ENCODE measurements at places on chromosomes 16 and 17.

DNA sequence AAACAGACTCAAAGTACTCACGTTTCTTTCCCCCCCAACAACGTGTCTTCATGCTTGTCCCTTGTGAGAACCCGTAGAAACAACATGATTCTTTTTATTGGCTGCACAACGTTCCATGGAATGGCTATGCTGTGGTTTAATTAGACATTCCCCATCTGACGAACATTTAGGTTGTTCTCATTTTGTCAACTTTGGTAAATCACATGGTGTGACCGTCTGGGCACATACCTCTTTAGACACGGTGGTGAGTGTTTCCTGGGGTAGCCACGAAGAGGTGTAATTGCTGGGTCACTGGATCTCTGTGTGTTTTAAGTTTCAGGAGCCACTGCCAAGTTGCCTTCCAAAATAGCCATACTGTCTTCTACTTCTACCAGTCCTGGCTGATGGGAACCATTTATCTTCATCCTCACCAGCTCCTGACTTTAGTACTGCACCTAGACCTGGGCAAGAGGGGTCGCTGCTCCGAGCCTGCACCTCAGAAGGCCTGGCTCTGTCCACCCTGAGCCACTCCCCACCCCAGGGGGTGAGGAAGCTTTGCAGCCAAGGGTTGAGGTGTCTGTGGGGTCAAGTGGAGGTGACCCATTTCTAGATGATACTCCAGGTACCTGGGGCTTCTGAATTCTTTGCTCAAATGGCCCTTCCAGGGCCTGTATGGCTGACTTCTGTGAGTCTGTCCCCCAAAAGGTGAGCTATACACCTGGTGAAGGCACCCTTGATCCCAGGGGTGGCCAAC is 84.7 kb downstream of the IRX5 start:
- no peak for DNase-seq

DNA sequence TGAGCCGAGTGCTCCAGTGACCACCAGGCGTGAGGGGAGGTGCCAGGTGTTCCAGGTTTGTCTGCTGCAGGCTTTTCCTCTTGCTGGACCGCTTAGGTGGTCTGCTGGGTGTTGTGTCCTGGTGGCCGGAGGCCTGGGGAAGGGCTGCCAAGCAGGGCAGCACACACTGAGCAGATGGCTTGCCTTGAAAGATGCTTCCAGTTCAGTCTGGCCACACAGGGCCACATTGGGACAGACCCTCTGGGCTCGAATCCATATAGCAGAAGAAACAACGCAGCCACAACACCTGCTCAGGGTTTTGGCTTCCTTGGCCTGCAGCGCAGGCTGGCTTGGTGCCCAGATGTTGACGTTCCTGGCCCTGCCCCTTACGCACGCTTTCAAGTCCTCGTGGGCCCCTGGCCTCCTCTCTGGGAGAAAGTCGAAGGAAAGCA is 24.8 kb downstream of the GINS2 start:
- no peak for DNase-seq

- DNase-seq: no peak
These were observed 55.1 kb downstream of the ZNRF1 start for GRCh38 chr16:75053791-75054555.

GRCh38 chr17:73305845-73306836 is 5.7 kb downstream of the CDC42EP4 start:
- DNase-seq: no peak

DNA sequence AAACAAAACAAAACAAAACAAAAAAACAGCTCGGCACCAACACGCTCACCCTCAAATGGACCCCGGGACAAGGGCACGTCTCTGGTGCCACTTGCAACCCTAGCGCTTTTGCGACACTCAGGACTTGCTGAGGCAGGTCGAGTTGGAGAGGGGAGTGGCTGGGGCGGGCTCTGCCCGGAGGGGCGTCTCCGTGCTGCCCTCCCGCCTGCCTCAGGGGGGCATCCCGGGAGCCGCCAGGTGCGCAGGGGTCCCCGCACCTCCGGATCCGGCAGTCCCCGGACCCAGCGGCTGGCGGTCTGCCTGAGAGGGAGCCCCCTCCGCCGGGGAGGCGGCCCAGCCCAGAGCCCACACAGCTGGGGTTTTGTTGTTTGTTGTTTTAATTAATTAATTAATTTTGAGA is at the start of gene SLC52A1:
SLC52A1 (minus strand) TSS at position 112 of the 400 bp plus-strand sequence. CDS start 820 bp downstream, outside the sequence.
- DNase-seq: no peak

DNA sequence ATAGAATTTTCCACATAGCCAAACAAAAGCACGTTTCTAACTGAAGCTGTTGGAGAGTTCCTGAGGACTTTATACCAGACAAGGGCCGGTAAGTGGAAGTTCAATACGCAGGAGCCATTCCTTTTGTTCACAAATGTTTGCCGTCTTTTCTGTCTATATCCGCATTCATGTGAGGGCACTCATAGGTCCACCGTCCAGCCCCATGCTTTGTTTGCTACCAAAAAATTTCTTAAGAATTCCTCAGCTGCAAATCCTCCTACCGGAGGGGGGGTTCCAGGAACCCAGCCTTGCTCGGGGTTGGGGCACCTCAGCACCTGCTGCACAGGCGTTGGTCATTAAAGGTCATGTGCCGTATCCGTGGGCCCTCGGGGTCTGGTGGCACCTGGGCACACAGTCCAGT is 276.8 kb downstream of the SEC14L1 start:
- no peak for DNase-seq

GRCh38 chr17:66786107-66786506 is 48.8 kb upstream of the CACNG5 start:
- no peak for DNase-seq

DNA sequence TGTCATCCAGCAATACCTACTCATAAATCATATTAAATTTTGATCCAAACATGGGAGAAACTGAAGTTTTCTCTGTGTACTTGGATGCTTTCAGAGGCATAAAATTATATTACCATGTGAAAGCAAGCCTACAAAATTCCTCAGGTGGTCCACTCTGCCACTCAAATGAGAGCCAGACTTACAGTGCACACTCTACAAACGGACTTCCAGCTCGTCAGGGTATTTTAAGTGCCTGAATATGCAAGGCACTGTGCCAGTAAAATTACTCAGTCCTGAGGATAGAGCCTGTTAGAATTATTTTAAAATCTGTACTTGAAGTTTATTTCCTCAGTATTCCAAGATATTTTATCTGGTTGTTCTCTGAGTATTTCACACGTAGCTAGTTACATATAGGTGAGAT is 54.5 kb downstream of the TENT4B start:
- no peak for DNase-seq

- DNase-seq: no peak
These were observed 45.0 kb downstream of the ZNF652 start for GRCh38 chr17:49316889-49317675.

- no peak for DNase-seq
These were observed 29.1 kb downstream of the CRHR1 start for GRCh38 chr17:45813048-45813725.

DNA sequence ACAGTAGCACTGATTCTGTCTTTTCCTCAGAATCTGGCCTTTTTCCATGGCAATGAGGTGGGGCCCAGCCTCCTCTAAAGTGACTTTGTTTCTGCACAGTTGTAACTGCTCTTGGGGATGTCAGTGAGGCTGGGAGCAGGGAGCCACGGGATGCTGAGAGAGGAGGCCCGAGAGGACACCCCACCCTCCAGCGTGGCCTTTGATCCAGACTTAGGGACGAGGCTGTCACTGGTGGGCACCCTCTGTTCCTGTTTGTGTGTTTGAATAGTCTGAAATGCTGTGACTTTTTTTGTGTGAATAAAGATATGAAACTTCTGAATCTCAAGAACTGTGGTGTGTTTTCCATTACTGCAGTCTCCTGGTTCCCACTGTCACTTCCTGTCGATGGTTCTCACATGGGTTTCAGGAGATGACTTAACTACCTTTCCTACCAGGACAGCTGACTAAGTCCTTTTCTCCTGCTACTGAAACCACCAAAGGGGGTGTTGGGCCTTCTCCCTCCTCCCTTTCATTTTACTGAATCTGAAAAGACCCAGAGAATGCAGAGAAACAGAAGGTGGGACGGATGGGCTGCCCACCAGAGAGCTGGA is 18.6 kb downstream of the KCTD2 start:
- DNase-seq: no peak

GRCh38 chr16:11399261-11399831 is 54.1 kb downstream of the RMI2 start:
- no peak for DNase-seq

DNA sequence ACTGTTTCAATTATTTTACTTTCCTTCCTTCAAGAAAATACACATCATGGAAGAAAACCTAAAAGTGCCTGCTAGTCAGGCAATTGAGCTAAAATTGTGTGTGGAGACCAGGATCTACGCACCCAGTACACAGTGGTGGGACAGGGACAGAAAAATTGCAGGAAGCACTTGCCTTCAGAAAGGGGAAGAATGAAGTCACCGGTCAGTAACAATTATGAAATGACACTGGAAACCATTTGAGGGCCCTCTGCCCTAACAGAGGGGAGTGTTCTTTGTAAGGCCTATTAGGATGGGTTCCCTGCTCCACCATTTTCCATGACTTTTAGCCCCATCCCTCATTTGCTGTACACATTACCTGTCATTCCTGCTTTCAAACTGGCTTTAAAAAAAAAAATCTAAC is 4.5 kb upstream of the PHAF1 start:
- no peak for DNase-seq

GRCh38 chr17:45146592-45146889 is 1.7 kb upstream of the HEXIM1 start:
- no peak for DNase-seq

- DNase-seq: no peak
These were observed 53.1 kb downstream of the CFDP1 start for GRCh38 chr16:75379911-75380847.

- DNase-seq: no peak
These were observed 28.5 kb downstream of the IL21R start for GRCh38 chr16:27430512-27430911.

- no peak for DNase-seq
These were observed 7.2 kb downstream of the KRT38 start for GRCh38 chr17:41433586-41433985.

DNA sequence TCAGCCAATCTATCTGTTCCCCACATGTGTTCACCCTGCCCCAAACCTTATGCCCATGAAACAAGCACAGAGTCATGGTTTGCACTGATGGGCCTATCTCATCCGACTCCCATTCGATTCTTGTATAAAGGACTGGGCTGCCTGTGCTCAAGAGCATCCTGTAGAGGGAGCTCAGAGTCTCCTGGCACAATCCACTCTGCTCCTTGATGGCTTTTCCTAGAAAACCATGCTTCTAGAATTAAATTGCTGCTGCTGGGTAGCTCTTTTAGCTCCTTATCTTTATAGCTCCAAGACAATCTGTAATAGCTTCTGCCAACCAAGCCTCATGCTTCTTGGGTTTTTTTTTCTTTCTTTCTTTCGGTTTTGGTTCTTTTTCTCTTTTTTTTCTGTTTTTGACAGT is 9.7 kb downstream of the ZNF19 start:
- DNase-seq: no peak

DNA sequence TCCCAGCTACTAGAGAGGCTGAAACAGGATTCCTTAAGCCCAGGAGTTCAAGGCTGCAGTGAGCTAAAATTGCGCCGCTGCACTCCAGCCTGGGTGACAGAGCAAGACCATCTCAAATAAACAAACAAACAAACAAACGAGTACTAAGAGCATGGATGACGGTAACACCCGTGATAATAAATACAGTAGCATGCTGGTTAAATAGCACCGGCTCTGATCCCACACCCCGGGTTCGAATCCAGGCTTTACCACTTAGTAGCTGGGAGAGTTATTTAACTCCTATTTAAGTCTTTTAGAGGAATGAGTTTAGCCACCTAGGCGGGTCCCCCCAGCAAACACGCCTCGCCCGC is 301 bp upstream of the METTL22 start:
- DNase-seq: no peak

- DNase-seq: no peak
These were observed 7.5 kb downstream of the CCDC40 start for GRCh38 chr17:80043963-80044362.

DNA sequence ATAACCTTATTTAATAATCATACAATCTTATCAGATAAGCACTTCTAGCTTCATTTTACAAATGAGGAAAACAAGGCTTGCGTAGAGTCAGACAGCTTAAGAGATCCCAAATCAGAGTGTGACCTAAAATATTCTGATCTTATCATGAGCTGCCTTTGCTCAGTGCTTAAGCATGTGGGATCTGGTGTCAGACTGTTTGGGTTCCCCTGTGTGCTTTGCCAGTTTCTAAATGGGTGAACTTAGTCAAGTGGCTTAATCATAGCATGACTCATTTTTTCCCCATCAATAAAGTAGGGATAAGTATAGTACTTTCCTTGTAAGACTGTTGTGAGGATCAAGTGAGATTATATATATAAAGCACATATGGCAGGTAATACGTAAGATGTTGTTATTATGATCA is 612.6 kb upstream of the C16orf82 start:
- DNase-seq: no peak

GRCh38 chr17:64261417-64262145 is 1.5 kb downstream of the TEX2 start:
- DNase-seq: no peak

GRCh38 chr17:8155996-8156245 is 3.7 kb upstream of the PER1 start:
- no peak for DNase-seq

DNA sequence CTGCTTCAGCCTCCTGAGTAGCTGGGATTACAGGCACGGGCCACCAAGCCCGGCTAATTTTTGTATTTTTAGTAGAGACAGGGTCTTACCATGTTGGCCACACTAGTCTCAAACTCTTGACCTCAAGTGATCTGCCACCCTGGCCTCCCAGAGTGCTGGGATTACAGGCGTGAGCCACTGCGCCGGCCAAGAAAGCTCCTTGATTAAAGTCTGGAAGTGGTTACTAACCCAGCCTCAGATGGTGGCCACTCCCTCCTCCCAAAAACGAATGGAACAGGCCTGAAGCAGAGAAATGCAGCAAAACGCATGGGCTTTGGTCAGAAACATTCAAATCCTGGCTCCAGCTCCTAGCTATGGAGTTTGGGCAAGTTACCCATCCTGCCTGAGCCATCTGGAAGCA is 11.3 kb downstream of the FKBP10 start:
- no peak for DNase-seq

DNA sequence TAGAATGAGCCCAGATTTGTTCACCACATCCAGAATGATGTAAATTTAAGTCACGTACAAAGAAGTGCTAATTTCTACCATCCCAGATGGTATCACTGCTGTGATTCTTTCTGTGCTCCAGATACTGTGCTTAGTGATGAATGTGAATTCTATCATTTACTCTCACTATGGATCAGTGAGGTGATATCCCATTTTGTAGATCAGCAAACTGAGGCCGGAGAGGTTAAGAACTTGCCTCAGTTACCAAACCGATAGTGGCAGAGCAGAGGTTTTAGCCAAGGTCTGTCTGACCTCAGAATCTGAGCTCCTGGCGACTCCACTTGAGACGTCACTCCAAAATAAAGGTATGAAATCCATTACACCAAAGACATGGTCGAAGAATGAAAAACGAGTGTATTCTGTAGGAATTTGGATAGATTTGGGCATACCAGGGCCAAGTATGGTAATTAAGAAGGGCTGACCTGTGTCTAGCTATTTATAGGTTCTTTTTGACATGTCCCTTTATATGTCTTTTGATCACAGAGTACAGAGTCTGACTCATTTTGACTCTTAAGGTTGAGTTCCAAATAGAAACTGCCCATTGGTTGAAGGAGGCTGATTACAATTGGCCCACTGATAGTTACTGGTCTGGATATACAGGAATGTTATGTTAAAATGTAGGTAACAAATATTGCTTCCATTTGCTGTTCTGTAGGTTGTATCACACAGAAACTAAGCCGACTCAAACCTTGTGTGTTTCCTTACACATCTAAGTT is 10.0 kb downstream of the MAP2K6 start:
- DNase-seq: no peak
